HT1080 (cell line): ENCODE measurements at places on chromosomes 1 and 21.

DNA sequence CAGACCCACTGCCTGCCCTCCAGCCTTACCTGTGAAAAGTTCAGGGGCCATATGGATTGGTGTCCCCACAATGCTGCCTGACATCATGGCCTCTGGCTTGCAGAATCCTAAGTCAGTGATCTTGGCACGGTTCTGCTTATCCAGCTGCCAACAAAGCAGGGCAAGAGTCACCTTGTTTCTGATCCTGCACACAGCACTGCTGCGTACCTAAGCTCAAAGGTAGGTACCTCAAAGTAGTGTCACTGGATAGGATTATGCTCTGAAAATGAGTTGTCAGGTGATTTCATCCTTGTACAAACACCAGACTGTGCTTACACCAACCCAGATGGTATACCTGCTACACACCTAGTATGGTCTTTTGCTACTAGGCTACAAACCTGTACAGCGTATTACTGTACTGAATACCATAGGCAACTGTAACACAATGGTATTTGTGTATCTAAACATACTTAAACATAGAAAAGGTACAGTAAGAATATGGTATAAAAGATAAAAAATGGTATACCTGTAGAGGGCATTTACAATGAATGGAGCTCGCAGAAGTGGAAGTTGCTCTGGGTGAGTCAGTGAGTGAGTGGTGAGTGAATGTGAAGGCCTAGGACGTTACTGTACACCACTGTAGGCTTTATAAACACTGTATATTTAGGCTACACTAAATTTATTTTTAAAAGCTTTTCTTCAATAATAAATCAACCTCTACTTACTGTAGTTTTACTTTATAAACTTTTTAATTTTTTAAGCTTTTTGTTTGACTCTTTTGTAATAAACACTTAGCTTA is 29.1 kb upstream of the RBBP5 start:
- no peak for DNase-seq

DNA sequence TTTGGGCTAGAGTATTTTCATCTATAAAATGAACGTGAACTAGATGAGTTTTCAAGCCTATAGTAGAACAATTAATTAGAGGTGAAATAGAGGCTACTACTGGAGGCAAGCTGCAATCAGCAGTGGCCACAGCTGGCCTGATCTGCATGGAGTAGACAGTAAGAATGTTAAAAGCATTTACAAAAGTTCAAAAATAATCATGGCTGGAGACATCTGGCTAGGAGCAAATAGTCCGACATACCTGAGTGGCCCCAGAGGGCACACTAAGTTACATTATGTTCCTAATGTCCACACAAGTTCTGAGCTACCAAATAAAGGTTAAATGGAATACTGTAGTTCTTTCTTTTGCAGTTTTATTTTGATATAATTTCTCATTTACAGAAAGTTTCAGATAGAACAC is 28.0 kb downstream of the MPZL1 start:
- DNase-seq, result no peak

GRCh38 chr1:66542811-66543767 is 9.1 kb downstream of the SGIP1 start:
- peak; percentile 63 for DNase-seq

- DNase-seq, result no peak
Observed at GRCh38 chr1:100482748-100483147, 55.2 kb upstream of the GPR88 start.

GRCh38 chr1:68322096-68322495 is 89.8 kb upstream of the WLS start:
- DNase-seq, result no peak

- peak; percentile 94 for DNase-seq
Observed at GRCh38 chr1:153490272-153491051, 30.0 kb upstream of the S100A7 start.

DNA sequence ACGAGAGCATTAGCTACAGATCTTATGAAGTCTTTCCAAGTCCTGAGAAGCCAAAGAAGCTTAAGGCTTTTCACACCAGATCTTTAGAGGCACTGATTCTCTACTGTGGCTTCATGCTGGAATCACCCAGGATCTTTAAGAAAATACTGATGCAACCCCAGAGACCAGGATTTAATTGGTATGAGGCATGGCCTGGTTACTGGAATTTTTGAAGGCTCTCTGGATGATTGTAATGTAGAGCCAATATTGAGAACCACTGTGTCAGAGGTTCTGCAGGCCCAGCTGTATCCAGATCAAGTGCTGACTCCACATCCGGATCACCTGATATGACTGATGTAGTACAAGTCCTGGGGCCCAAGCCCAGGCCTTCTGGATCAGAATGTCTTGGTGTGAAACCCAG is 105.7 kb downstream of the PLPPR5 start:
- peak; percentile 11 for DNase-seq

GRCh38 chr1:183720028-183720427 is 66.9 kb upstream of the APOBEC4 start:
- no peak for DNase-seq

DNA sequence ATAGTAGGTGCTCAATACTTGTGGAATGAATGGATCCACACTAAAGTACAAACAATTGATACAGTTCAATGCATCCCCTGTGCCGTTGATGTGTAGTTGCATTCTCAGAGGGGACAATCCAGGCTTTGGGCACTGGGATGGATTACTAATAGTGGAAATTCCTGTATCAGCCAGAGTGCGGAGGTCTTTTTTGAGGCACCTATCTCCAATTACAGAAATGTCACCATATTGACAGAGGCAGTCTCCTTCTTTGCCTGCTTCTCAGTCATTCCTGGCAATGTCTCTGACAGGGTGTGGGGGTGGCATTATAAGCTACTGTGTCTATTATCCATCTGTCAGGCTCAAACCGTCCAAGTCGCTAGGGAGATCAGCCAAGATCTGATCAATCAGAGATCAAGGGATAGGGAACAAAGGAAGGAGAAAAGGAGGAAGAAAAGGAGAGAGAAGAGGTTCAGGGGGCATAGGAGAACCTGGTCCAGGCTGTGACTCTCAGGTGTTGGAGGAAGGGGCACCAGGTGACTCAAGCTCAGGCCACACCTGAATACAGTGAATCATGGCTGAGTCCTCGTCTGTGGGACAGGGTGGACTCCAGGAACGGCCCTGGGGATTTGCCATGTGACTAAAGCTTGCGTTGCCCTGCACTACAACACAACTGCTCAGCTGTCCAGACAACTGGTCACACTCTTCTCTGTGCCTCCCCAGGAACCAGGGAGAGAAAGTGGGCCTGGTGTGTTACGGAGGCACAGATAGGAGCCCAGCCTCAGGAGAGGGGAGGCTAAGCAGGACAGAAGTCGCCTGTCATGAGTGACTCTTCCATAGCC is 3.4 kb upstream of the LAMB3 start:
- peak; percentile 77 for DNase-seq

GRCh38 chr1:6602669-6603237 is at the start of gene KLHL21:
Gene KLHL21, minus strand, starts transcription at chr1:6602869. Its CDS starts 52 bp downstream, at chr1:6602817.
- DNase-seq, result peak; percentile 81

DNA sequence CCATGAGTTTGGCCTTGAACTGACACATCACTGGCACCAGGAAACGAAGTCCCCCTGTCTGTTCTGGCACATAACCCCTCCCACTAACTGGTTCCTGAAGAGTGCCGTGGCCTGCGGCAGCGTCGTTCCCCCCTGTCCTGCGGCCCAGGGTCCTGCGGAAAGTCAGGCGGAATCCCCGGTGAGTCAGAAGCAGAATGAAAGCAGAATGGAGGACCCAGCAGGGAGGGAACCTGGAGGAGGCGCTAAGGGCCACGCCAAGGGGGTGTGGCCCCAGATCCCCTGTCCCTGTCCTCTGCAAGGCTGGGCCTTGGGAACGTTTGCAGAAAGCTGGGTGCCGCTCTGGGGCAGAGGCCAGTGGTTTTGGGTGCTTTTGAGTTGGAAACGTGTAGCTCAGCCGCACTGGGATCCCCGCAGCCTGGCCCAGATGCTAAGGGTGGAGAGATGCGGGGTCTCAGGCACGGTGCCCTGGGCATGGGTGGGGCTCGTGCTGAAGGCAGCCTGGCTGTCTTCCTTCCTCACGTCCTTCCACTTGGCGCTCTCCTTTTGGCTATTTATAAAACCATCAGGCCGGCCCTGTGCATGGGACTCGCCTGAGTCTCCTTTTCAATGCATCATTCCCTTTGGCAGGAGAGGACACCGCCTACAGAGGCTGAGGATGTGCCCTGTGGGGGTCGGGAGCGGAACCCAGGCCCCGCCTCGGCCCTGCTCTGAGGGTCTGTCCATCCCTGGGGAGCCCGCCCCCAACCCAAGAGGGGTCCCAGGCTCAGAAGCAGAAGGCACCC is 36.2 kb downstream of the TP73 start:
- peak; percentile 54 for DNase-seq

DNA sequence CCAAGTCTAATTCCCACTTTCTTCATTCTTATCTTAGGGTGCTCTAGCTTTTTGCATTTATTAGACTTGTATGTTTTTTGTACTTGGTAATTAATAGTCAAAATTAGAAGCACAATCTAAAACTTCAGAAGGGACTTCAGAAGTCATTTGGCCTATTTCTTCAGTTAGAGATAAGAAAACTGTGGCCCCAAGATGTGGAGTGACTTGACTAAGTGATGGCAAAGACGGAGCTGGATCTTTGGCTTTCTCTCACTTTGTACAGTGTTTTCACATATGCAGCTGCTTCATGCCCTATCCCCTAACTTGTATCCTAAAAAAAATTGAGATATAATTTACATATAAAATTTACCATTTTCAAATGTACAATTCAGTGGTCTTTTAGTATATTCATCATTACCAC is 21.7 kb downstream of the EPB41 start:
- no peak for DNase-seq

DNA sequence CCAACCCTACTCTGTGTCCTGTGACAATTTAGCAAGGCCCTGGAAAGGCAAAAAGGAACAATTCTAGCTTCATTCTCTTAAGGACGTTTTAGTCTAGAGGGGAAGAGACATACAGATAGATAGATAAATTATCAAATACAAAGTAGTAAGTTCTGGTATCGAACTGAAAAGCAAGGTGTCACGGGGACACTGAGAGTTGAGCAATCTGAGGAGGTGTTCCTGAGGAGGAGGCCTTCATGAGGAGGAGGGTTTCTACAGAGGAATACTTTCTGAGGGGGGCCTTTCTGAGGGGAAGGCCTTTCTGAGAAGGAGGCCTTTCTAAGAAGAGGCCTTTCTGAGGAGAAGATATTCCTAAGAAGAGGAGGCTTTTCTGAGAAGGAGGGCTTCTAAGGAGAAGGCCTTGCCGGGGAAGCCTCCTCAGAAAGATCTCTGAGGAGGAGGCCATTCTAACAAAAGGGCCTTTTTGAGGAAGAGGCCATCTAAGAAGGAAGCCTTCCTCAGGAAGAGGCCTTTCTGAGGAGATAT is 155.9 kb upstream of the COA6 start:
- DNase-seq, result no peak

DNA sequence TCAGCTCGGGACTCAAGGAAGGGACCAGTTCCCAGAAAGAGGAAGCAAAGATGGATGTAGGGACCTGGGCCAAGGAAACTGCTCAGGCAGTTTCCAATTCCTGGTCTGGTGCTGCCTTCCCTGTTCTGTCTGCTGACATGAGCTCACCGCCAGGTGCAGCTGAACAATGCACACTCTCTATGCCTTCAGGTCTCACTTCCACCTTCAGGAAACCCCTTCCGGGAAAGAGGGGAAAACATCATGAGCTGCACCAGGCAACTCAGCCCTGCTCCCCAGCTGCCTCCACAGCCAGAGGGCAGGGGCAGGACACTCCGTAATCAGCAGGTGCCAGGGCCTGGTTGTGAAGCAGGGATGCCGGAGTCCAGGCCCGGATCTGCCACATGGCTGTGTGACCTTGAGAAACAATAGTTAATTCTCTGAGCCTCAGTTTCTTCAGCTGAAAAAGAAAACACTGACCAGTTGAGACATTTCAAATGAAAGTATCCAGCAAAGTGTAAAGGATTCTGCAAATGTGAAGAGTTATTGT is 27.8 kb downstream of the SMIM12 start:
- DNase-seq, result no peak

DNA sequence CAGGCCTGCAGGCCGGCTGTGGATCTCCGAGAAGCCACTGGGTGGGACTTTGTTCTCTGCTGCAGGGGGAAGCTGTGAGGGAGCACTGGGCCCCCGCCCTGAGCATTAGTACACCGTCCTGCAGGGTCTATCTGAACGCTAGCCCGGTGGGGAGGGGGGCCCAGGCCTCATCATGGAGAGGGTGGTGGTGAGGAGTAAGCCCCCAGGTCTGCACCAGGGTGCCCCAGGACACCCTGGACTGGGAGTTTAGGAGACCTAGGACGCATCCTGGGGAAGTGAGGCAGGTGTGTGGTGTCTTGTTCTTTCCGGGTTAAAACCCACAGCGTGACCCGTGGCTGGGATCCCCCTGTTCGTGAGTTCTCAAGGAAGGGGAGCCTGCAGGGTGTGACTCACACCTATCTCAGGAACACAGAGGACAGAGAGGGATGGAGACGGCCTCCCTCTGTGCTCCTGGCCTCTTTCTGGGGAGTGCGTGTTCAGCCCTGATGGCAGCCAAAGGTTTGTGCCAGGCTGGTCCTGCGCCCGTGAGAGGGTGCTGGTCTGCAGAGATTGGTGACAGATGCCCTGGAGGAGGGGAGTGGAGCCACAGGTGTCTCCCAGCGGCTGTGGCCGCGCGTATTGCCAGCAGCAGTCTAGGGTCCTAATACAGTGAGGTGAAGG is 44.8 kb downstream of the AGPAT3 start:
- no peak for DNase-seq

DNA sequence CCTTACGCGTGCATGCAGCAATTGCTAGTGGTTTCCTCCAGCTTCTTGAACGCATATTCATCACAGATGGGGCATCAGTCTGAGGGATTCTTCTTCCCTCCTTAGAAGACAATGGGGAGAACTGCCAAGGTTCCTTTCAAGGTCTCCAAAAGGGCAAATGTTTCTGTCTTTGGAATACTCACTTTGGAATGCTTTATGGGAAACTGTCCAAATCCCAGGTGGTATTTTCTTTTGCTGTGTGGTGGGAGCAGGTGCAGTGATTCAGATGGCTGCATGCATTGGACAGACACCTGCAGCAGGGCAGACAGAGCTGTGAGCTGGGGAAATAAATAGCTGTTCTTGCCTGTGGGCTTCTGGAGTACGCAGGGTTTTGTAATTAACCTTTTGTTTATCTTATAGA is 40.5 kb downstream of the URB2 start:
- no peak for DNase-seq

- no peak for DNase-seq
Observed at GRCh38 chr1:181482521-181483284, 614 bp upstream of the CACNA1E start.

- DNase-seq, result peak; percentile 19
Observed at GRCh38 chr21:41032541-41032940, 135.4 kb upstream of the BACE2 start.

DNA sequence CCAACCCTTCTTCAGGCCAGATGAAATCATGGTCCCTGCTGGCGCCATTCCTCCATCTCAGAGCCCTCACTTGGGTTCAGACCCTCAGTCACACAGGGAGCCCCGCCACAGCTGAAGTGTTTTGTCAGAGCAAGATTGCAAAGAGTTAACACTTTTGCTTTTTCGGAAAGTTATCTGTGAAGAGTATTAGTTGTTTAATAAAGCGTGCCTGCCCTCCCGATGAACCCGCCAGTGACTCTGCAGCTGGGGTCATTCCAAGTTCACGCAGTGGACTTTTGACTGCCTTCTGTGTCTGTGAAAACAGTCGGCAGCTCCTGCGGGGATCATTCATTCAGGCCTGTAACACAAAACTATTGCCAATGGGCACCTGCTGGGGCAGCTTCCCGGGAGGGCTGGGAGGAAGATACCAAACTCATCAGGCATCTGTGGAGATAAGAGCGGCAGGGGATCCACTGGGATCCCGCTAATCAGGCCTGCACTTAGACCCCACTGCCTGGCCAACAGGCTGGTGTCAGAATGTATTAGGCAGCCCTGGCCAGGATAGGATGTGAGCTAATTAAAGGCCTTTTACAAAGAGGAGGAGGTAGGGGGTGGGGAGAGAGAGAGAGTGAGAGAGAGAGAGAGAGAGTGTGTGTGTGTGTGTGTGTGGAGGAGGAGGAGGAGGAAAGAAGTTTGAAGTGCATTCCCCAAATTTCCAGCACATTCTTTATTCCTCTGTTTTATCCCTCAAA is 184.5 kb downstream of the DHRS3 start:
- DNase-seq, result peak; percentile 48
